MV-4-11 (cell line): ENCODE measurements at places on chromosomes 11 and 22.
A peak's percentile ranks its signal among the peaks of the same experiment; 100 is the strongest.

DNA sequence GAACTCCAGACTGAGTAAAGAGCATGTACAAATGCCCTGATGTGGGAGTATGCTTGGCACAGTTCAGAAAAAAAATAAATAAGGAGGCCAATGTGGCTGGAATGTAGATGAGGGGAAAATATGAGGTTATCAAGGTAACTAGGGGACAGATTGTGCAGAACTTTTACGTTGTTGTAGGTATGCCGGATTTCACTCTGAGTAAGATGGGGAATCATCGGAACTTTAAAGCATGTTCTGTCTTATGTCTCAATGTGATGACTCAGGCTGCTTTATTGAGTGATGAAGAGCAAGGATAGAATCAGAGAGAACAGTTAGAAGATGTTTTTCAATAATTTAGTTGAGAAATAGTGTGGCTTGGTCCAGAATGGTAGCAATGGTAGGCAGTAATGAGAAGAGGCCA is 130.4 kb downstream of the C11orf87 start:
- no peak for DNase-seq

DNA sequence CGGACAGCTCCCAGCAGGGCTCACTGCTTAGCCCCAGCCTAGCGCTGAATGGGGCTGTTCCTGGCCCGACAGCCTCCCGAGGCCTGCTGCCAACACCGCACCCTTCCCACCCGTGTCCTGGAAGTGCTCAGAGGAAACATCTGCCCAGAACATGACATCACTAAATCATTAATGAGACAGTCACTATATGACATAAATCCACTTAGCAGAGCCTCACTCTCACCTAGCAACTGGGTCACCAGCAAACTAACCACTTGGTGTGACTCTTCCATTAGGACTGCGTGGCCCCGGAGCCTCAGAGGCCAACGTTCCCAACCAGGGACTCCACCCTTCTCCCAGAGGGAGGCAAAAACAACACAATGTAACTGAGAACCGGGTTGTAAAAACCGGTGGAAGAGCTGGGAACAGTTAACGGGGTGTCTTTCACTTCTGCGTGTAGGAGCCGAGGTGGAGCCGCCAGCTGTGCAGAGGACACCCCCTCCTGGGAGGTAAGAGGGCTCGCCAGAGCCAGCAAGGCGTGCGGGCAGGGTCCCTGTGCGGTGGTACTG is 21.4 kb upstream of the PACSIN2 start:
- no peak for DNase-seq

GRCh38 chr11:35293035-35293434 is 126.3 kb downstream of the SLC1A2 start:
- DNase-seq: no peak

DNA sequence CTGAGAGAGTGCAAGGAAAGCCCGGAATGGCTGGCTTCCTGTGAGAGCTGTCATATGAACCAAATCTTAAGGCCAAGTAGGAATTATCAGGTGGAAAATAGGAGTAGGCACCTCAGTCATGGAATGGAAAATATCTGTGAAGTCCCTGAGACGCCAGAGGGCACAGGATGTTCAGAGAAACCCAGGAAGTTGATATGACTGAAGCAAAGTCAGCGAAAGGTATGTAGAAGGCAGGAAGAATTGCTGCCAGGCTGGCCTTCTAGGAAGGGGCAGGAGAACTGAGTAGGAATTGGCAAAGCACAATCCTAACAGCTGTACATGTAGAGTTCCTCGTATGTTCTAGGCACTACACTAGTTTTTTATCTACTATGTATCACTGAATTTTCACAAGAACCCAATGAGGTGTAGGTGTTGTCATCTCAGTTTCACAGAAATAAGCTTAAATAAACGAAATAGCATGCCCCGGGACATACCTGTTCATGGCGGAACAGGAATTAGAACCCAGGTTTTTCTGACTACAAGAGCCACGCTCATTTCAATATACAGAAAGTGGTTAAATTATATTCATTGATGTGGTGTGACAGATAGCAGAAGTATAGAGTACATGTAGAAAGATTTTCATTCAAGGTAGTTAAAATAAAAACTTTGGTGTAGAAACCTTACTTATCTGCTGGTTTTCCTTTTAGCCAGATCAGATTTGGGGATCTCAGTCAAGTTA is 17.0 kb downstream of the HMGXB4 start:
- DNase-seq: no peak

DNA sequence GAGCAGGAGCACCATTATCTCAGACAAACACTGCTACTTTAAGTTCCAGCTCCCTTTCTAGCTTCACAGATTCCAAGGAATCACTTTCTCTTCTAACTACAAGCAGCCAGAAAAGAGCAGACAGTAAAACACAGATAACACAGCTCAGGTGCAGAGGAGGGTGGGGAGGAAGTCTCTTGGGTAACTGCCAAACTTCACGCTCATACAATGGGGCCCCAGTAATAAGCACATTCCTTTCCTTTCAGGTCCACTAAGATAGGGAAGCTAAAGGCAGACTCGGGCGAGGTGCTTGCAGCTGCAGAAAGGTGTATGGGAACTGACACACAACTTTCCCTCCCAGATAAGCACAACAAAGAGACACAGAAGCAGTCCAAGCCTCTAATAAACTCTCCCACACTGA is 69.2 kb upstream of the OR9G4 start:
- no peak for DNase-seq

DNA sequence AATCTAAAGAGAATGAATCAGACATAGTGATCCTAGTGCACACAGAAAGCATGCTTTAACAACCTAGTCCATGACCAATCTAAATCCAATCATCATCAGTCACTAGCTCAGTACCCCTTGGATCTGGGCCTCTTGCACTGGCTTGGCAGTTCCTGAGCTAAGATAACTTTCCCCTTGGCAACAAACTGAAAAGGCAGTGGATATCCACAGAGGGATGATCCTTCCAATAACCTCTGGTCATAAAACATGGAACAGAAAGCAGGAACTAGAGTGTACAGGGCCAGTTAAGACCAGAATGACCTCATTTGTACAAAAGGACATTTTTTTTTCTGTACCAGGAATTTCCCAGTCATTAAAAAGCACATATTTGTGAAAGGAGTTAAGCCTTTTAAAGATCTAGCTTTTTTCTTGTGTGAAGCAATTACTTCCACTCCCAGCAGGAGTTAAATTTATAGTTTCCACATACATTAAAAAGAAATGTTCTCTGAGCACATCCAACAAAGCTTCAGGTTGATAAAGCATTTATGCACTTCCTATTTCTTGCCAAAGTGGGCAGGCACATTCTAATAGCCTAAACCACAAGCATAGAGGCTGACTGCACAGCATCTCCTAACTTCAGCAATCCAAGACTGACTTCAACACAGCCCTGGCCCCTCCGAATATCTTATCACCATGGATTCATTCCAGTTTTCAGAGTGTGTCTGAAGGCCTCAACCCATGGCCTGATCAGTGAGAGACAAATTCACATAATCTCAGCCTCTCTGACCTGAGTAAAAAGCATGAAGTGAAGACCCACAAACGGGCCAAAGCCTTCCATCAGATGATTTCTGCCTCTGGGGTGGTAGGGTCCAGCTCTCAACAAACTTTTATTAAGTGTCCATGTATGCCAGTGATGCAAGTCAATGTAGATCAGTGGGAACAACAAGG is 29.9 kb downstream of the GUCY1A2 start:
- peak; percentile 88 for DNase-seq

DNA sequence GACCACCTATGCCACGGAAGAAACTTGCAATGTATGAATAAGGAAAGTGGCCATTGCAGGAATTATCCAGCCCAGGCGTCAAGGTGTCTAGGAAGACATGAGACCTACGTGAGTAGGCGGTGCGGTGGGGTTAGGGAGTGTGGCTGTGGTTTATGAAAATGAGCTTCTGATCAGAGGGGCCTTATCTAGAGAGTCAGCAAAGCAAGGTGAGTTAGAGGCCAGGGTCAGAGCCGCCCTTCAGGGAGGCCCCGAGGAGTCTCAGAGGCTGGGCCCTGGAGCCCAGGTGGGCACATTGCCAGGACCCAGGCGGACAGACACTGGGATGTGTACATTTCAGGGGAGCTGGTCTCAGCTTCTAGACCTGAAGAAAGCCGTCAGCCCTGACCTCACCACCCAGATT is 13.8 kb upstream of the LINC01488 start:
- DNase-seq: no peak
